G401 (cell line): ENCODE measurements at places on chromosomes 4 and X. TPM values are rescaled to one million over a fixed set of nuclear protein-coding genes. Genes with fewer than 3 reads are reported as not detected.

The FAM241A gene
- 0.12 and 0.37 TPM in 2 replicates for total RNA-seq

The CT55 gene
- not detected in 2 replicates for total RNA-seq

The GAGE1 gene
- total RNA-seq, result not detected in 2 replicates

The TGIF2LX gene
- total RNA-seq, result not detected in 2 replicates

The TREX2 gene
- total RNA-seq, result not detected in 2 replicates

- no peak for DNase-seq
These were observed 93.9 kb downstream of the NSUN7 start for GRCh38 chr4:40843696-40844095.

DNA sequence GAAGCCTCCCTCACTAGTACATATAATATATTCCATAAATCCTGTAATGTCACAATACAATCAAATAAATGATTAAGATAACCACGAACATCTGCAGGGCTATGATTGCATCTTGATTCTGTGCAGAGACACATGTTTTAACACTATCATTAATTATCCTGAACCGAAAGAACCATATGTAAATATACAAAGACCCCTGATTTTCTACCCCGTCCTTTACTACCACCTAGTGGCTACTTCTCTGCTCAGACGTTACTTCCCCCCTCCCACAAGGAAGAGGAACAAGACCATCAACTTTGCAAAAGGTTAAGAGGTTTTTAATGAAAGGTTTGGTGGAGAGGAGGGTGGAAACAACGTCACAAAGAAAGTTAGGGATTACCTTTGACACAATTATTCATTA lies 134.0 kb downstream of the COL4A6 start:
- peak; percentile 0 for DNase-seq

DNA sequence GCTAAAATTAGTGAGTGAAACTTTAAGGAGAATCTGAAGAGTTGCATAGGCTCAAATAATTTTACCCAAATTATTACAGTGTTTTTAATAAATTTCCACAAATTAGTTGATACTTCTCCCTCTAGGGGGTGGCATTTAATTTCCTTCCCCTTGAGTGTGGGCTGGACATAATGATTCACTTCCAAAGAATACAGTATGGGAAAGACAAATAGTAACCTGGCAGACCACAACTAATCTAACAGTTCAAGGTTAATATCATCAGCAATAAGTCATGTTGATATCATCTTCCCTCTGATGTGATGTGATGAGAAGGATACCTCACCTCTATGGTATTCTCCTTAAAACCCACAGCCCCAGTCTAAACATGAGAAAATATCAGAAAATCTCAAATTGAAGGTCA lies 15.5 kb downstream of the PFKFB1 start:
- no peak for DNase-seq

DNA sequence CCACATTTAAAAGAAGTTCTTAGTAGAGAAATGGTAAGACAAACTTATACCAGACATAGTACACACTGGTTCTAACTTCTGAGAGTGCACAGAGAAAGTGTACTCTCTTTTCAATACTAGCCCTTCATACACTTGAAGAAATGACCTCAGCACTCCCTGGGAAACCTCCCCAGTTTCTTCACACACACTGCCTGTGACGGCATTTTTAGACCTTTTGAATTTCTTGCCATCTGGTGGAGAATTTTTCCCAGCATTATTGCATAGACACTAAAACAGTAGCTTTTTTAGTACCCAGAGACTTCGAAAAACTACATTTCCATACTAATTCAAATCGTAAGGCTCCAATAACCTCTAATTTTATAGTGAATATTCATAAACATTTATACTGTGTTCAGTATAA lies 341.6 kb upstream of the MAOA start:
- no peak for DNase-seq

DNA sequence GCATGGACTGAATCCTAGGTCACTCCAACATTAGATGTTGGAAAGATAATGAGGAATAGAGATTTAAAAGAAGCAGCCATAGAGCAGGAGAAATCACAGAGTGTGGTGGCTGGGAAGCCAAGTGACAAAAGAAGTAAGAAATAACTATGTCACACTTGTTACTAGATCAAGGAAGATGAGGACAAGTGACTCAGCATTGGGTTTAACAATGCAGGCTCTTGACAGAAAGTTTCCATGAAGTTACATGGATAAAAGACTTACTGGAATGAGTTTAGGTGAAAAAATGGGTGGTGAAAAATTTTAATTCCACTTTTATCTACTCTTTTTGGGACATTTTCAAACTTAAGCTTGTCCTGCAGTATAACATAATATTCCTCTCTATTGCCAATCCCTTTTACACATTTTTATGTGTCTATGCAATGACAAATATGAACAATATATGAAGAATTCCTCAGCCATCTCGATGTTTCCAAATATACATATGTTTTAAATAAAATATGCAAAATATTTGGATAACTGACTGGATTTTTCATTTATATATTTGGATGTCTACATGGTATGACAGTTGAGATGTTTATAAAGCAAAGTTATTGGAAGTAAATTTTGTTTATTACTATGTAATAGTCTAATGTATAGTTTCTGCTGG lies 462.6 kb downstream of the IL15 start:
- no peak for DNase-seq

GRCh38 chr4:6815029-6815836 lies 32.7 kb downstream of the KIAA0232 start:
- no peak for DNase-seq

- DNase-seq, result peak; percentile 12
These were observed 663 bp downstream of the CXorf38 start for GRCh38 chrX:40646489-40647306.

- no peak for DNase-seq
These were observed 136.8 kb downstream of the TMA16 start for GRCh38 chr4:163631288-163631687.

DNA sequence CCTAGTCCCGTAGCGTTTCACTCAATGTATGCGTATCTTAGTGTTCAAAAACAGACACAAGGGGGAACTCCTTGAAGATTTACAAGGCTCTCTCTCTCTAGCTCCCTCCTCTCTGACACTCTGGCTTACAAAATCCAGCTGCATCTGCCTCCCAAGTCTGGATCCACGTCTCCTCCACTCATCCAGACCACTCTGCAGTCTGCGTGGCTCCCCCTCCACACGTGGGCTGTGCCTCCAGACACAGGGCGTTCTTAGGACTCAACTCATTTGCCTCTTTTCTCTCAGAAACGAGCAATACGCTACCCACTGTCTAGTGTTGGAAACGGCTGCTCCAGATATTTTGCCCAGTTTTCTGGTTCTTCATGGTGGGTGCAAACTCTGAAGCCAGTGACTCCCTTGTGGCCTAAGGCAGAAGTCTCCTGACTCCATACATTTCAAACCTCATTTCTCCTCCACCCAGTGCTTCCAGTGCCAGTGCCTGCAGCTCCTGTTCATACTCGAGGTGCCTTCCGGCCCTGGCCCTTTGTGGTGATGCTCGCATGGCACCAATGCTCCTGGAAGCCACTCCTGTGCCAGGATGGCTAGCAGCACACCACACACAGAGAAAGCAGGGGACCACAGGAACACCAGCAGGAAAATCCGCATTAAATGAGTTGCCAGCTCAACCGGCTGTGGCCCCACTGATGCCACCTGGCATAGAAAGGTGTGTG lies 24.1 kb downstream of the NAT8L start:
- no peak for DNase-seq

DNA sequence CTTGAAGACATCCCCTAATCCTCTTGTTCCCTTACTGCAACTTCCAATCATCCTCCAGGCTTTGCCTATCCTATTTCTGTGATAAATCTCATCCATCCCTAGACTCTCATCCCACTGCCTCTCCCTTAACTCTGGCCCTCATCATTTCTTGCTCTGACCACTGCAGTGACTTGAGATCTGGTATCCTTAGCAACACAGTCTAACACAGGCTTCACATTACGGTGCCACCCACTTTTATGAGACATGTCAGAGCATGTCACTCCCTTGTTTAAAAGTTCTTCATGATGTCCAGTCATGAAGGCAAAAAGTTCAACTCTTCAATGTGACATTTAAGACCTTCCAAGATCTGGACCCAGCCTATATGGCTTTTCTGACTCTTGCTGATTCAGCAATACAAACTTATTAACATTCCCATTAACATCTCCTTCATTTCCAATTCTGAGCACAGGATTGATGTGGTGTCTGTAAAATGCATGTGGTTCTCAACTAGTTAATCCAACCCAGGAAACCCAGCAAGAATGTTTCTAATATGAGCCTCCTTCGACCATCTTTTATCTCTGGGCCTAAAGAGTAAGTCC lies 64.0 kb downstream of the OR13H1 start:
- DNase-seq, result no peak

- DNase-seq, result no peak
These were observed 494.9 kb downstream of the GALNTL6 start for GRCh38 chr4:172308078-172308477.

- DNase-seq, result no peak
These were observed 154.7 kb upstream of the BOD1L1 start for GRCh38 chr4:13782231-13782630.

DNA sequence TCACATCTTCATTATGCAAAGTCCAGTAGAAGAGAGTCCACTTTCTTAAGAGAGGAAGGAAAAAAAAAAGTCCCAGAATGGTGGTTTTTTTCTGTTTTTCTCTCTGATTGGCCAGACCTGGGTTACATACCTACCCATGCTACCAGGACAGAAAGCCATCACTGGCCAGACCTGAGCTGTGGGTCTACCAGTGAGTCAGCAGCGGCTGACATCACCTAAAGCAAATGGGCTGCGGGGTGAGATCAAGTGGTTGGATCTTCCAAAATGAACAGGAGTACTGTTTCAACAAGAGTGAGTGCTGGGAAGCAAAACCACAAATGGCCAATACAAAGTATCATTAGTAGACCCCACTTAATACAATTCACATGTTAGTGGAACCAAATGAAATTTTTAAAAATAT lies 1.6 kb upstream of the NDST3 start:
- peak; percentile 73 for DNase-seq

GRCh38 chr4:77613267-77613666 lies 7.6 kb downstream of the CXCL13 start:
- no peak for DNase-seq

DNA sequence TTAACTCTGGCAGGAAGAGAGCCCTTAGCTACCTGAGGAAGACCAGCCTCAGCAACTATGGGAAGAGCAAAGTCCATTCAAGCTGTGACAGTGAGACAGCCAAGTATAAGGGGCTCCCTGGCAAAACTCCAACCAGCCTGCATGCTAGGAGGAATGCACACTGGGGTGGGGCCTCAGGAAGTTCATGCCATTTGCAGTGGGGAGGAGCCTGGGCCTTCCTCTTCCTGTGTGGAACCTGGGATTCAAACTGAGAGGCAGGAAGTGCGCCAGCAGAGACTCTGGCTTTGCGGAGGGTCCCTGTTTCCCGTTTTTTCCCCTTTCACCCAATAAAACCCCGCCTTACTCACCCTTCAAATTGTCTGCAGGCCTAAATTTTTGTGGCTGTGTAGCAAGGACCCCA lies 33.0 kb downstream of the TFDP3 start:
- DNase-seq, result no peak

DNA sequence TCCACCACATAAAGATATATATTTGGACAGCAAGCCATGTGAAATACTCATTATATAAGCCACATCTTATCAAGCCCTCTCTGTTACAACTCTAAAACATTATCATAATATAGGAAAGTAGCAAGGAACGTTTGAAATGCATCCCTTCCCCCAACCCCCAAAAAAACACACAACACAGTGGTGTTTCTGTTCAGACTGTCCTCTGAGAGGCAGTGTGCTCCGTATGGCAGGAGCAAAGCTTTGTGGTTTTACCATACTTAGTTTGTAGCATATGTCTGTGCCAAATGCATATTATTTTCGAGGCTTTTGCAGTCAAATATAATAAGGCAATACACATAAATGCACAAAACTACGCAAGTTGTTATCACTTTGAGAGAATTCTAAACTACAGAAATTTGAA lies 194.2 kb downstream of the RAPGEF2 start:
- no peak for DNase-seq

DNA sequence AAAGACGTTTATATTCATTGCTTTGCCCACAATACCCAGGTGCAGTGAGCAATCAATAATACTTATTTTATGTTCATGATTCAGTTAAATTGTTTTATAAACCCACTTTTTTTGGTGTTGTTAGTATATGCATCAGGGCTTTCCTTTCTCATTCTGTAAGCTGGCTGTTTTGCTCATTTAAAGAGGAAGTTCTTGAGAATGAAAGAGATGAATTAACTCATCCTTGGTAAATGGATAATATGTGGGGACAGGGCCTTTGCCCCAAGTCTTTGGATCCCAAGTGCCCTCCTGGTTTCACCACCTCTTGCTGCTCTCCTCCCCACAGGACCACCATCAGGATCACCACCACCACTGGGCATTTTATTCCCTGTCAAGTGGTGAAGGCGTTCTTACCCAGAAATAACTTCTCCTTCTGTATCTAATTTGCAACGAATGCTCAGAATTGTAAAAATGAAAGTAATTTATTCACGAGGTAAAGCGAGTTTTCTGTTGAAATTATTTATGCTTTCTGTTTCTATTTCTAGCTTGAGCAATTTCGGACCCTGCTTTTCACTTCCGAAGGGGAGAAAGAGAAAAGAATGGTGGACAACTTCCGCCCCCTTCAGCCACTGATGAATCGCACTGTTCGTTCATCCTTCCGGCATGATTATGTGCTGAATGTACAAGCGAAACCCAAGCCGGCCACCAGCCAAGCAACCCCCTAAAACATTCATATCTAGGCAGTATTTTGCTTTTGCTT lies 8.2 kb upstream of the ZRSR2 start:
- no peak for DNase-seq

DNA sequence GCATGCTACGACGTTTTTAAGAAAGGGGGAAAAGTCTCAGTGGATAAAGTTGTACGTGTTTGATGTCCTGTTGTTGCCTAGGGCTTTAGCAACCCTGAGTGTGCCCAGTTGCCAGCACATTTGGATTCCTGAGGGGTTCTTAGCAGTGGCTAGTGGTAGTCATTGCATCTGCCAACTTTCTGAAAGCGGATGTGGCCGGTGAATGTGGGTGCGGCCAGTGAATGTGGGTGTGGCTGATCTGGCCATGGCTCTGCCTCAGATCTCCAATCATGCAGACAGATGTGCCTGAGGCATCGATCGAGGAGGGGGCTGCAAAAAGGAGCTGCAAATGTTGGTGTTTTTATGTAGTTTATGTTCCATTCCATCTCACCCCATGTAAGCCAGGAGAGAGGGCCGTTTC lies 41.5 kb upstream of the FAT1 start:
- no peak for DNase-seq
